ENCODE measurements at places on chromosomes 7 and 10.

GRCh38 chr7:131640686-131641085 lies 84.3 kb upstream of the PODXL start:
- no peak for DNase-seq

GRCh38 chr7:106216517-106216922 lies 68.3 kb downstream of the NAMPT start:
- peak; percentile 83 for DNase-seq

DNA sequence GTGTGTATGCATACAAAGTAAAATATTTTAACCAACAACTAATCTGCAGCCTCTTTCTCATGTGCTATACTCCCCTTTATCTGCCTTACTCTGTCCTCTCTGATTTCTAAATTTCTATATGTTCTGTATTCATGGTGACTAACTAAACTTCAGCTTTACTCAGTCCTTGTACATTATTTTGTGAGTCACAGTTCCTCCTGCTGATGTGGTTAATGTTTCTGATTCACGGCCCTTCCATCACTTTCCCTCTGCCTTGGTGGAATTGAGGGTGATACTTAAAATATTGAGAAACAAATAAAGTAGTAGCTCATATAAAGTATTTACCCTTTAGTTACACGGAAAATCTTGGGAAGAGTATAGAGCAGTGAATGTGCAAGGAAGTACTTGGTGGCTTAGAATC lies 899.1 kb upstream of the ZWINT start:
- DNase-seq, result no peak

DNA sequence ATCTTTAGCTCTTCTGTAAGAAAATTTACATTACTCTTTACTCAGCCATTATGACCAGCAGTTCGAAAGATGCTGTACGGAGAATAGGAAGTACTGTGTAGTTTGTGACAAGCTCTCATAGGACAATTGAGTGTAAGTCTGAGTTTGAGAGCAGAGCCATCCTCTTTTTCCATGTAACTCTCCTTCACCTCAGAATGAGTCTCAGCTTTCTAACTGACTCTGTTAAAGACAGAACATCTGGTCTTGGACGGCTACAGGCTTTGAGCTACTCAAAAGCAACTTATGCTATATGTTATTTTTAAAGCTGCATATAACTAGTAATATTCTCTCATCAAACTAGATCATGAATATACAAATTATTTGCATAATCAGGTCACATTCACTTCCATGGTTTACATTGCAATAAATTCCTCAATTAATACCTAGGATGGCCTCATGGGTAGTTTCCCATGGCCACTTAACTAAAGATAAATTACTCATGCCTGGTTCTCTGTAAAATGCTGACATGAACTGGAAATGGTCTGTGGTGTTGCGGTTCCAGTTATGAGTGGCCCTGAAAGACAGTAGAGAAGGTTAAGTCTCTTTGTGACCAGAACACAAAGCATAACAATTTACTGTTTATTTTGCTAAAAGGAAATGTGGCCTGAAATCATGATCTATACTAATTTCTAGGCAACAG lies 358.7 kb downstream of the PHF14 start:
- DNase-seq, result no peak

- no peak for DNase-seq
These were observed 72.2 kb upstream of the RHEB start for GRCh38 chr7:151591866-151592265.

DNA sequence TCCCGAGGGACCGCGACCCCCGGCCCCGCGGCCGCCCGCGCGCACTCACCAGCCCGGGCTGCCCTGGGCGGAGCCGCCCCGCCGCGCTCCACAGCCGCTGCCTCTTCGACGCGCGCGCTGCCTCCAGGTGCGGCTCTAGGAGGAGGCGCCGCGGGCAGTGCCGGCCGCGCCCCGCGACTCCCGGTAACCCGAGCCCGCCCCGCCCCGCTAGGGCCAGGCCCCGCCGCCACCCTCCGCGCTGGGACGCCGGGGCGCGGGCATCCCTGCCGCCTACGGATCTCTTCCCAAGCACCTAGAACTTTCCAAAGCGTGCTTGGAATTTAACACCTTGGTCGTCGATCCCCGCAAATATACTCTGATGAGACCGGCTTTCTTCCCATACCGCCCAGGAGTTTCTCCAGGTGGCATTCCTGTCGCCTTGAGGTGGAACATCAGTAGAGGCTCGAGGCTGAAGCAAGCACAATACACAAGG lies at the start of gene SLC26A5:
Gene SLC26A5, minus strand, starts transcription at position 159 of the 472 bp plus-strand sequence. CDS start 24,693 bp downstream, outside the sequence.
- no peak for DNase-seq

GRCh38 chr7:42347616-42348015 lies 110.6 kb upstream of the GLI3 start:
- no peak for DNase-seq

GRCh38 chr10:124047427-124048152 lies 45.8 kb downstream of the CHST15 start:
- no peak for DNase-seq

GRCh38 chr10:74406006-74406405 lies 255.0 kb downstream of the ADK start:
- no peak for DNase-seq

- DNase-seq, result peak; percentile 28
These were observed 111.9 kb upstream of the IGFBP3 start for GRCh38 chr7:46032942-46033341.

GRCh38 chr7:93205046-93205445 lies 21.2 kb downstream of the HEPACAM2 start:
- no peak for DNase-seq

- DNase-seq, result no peak
These were observed 34.4 kb downstream of the HIPK2 start for GRCh38 chr7:139743267-139743966.

DNA sequence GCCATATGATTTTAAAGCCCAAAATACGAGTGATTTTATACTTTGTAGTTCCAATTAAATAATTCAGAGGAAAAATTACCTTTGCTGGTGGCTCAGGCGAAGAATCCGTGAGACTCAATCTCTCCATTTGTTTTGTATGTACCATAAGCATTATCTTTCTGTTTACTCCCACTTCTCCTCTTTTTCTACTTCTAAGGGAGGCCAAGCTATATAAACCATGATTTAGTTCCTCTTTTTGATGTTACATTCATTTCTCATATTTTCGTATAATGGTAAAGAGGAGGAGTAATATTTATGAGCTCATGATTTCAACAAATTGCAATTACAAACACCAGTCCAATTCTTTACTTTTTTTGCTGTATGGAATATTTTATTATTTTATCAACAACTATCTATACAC lies 50.6 kb upstream of the TES start:
- DNase-seq, result no peak

GRCh38 chr7:128360359-128360678 lies 1.2 kb downstream of the PRRT4 start:
- no peak for DNase-seq

DNA sequence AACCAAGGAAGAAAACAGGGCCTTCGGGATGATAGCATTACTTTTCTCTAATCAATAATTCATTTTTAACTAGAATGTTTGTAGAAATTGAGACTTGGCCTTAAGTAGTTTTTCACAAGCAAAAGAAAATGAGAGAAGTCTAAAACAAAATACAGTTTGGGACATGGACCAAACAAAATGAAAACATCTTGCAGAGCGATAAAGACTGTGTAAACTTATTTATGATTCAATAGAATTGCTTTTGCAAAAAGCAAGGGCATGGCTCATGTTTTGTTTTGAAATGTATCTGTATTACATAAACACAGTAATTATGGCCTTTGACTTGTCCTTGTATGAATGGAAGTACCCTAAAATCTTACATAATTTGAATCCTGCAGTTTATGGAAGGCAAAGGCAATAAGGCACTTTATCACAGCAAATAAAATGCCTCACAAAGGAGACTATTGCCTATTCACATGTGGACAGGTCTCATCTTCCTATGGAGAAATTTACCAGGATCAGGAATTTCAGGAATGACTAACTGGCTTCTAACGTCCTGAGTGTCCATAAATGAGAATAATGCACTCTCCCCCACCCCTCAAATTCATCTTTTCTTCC lies 295.2 kb downstream of the PTEN start:
- no peak for DNase-seq

GRCh38 chr7:37216156-37216852 lies 232.4 kb downstream of the ELMO1 start:
- no peak for DNase-seq

DNA sequence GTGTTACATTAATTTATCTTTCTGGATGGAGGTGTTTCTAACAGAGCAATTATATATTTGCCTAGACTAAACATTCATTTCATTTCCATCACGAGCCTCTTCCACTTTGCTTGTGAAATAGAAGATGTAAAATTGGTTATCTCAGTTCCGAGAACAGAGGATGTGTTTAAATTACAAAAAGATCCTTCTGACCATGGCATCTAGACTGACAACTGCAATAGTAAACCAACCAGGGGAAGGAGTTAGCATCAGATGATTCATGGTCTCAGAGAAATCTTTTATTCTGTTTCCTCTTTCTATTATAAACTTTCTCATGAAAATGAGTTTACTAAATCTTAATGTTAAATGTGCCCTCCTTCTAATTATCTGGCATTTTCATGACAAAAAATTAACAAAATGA lies 149.8 kb upstream of the WDR11 start:
- DNase-seq, result no peak

DNA sequence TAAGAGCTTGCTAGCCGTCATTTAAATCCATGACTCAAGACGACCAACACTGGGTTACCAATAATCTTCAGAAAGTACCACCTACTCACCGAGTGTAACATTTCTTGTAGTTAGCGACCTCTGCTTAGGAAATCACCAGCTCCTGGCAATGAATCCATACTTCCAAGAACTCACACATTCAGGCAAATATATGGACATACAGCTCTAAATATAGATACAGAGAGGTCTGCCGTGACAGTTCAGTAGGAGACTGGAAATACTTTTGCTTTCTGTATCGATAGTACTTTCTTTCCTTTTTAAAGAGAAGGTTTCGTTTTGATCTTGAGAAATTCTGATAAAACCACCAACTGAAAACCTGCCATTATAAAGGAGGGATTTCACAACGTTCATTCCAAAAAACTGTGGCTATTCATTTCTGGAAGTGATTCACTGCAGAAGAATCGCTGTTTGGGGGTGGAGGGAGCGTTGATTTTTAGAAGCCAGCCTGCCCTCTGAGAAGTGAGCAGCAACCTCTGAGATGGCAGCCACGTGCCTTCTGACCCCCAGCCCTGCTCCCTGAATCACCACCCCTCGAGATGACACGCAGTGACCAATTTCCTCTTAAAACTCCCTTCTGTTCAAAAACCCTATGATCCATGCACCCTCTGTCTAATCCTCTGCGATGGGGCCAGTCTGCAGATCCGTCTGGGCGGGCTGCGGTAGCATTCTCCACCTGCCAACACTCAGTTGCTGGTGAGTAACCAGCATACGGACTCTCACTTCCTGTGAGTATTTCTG lies 179.0 kb upstream of the KLF14 start:
- DNase-seq, result peak; percentile 93

- peak; percentile 82 for DNase-seq
These were observed at the start of gene VCL for GRCh38 chr10:73997787-73998622. Gene VCL (plus strand): TSS chr10:73998116. CDS start chr10:73998208, 92 bp downstream.

DNA sequence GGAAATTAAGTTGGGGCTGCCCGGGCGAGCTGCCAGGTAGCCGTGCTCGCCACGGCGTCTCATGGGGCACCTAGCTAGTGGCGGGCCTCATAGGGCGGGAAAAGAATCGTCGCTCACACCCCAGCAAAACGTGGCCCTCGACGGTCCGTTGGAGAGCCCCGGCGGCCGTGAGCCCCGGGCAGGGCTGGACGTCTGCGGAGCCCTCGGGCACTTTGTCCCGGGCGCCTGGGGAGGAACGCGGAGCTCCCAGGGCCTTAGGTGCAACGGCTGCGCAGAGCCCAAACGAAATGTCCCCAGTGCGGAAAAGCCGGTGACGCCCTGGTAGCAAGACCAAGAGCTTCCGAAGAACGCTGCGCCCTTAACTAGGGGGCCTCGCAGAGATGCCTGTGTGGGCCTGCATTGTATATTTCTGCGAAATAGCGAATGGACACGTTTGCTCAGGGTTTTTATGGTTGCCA lies 866 bp upstream of the SFMBT2 start:
- no peak for DNase-seq

DNA sequence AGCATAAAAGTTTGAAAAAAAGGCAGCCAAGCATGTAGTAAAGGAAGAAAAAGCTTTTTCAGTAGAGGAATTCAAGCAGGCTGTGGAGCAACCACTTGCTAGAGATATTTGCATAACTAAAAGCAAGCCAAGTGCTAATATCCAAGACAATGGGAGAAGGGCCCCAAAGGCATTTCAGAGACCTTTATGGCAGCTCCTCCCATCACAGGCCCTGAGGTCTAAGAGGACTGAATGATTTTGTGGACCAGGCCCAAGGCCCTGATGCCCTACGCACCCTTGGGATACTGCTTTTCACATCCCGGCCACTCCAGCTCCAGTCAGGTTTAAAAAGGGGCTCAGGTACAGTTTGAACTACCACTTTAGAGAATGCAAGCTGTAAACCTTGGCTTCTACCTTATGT lies 261.7 kb upstream of the SEMA3C start:
- no peak for DNase-seq

DNA sequence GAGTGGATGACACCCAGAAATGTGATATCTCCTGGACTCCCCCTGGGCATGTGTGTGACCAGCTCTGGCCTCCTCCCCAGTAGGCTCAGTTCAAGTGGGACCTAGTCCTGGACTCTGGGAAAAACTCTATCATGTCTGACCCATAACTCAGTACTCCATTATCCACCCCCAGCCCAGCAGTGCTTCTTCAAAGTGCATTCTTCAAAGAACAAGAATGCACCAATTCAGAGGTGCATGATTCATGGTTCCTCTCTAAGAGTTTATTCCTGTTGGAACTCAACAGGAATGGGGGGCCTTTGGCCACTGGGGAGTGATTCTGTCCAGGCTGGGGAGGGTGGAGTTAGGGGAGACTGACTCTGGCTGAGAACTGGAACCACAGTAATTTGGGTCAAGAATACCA lies 173.6 kb upstream of the CXCL12 start:
- no peak for DNase-seq

DNA sequence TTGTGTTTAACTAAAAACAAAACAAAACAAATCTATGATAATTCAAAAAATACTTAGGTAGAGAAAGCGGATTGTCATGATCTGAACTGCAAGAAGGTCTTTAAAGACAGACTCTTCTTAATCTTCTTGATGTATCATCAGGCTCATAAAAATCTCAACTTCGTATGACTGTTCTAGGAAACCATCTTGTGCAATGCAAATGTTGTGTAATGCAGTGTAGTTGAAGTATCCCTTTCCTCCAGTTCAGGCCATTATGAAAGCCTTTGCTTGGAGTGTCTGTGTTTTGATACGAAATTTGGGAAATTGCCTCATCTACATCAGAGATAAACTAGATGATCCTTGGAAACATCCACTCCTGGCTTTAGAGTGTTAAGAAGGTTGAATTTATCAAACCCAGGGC lies 30.9 kb downstream of the CDK1 start:
- no peak for DNase-seq

DNA sequence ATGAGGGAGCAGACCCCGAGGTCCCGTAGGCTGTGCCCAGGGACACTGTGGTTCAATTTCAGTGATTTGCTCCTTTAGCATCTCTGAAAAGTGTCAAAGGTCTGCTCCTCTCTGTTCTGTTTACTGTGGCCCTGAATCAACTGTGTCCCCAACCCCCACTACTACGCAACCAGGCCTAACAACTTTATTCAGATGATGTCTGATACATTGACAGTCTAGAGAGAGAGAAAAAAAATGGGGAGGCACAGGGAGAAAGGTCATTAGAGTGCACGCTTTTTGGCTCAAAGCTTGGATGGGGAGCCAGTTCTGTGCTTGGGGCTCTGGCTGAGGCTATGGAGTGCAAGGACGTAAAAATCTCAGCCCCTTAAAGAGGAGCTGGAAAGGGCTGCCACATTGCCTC lies 77.9 kb downstream of the FAM107B start:
- DNase-seq, result no peak

GRCh38 chr10:112961609-112962008 lies 11.6 kb downstream of the TCF7L2 start:
- DNase-seq, result no peak
